LoVo (cell line): ENCODE measurements at places on chromosomes 4 and X.

- DNase-seq, result peak; percentile 43
Measured at GRCh38 chr4:146916479-146917076, 29.1 kb downstream of the TTC29 start.

DNA sequence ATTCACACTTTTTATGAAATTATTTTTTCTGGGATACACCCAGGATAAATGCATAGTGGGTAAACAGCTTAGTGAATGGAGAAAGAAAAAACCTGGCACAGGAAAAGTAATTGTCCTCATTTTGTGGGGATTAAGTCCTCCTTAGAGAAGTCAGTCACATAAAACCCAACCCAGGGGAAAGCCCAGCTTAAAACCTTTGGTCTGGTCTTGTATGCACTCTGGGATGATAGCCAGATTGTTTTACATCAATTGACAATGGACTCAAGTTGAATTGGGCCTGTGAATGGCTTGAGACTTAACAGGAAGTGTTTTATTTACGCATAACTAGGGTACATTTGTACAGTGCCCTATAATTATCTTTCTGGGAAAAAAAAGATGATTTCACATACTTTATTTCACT, 561.3 kb upstream of the GRIA3 start:
- no peak for DNase-seq

GRCh38 chr4:7350396-7350795, 84.3 kb downstream of the PSAPL1 start:
- DNase-seq, result no peak

- no peak for DNase-seq
Measured at GRCh38 chr4:52750819-52751486, at the start of gene ERVMER34-1. Gene ERVMER34-1 (minus strand): TSS chr4:52751425. CDS start chr4:52745520, 5,905 bp downstream.

- DNase-seq, result no peak
Measured at GRCh38 chr4:26900765-26901164, 40.1 kb downstream of the STIM2 start.

DNA sequence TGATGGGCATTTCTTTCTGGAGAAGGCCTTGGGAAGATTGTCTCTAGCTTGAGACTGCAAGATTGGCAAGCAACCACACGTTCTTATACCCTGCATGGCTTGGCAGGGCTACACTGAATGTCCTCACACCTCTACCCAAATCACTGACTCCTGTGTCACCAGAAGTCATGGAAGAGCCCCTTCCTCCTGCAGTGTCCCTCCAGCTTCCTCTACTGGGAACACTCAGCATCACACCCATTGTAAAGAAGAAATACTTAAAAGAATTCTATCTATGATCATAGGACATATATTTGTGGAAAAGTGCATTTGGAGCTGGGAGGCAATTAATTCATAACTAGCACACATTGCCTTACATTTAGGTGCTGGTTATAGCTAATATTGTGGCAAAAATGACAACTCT, 113.1 kb downstream of the CCSER1 start:
- DNase-seq, result no peak

DNA sequence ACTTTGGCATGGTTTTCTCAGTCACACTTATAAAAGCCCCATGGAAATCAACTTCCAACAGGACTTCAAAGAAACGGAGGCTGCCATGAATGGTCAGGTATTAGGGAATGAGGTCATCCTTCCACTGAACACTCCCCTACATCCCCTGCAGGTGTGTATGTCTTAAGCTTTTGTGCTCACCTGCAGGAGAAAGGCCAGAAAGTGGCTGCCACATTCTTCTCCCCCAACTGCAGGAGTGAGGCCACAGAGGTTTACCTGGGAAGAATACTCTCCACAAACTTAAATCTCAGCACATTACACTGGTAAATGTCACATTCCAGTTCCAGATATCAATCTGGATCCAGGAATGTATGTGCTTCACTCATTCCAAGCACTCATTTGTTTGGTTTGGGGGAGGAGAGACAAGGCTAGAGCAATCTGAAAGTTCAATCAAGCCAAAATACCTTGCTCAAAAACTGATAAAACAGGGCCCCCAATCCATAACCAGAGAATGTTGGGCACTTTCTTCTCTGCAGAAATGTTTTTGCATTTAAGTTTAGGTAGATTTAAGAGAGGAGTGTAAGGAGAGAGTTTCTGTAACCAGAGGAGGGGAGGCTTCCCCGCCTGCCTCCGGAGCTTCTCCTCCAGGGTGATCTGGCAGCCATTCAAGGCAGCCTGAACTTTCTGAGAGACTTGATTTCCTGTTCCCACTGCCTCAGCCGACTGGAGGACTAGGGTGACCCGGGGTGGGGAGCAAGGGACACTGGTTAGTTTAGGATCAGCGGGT, 15.4 kb downstream of the FAM9C start:
- DNase-seq, result peak; percentile 49

- DNase-seq, result no peak
Measured at GRCh38 chrX:16931855-16932575, 14.4 kb upstream of the REPS2 start.

DNA sequence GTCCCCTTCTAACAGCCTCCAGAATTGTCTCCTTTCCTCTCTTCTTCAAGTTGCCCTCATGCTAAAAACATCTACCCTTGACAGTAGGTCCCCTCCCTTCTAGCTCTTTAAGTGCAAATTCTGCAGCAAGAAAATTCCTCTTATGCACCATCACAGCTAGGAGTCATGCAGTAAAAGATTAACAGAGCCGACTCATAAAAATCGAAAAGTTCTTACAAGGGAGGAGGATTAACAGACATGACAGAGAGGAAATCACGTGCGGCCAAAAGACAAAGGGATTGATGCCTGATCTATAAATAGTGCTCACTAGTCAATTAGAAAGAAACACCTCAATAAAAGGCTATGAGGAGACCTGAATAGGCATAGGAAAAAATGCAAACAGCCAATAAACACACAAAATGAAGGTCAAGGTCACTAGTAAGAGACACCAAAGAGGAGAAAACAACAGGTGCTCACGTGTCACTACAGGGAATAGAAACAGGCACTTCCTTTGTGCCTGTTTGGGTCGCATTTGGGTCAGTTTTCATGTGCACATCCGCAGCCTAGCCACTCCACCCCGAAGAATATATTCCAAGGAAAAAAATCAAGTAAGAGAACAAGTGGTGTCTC, 3.4 kb downstream of the RNF212 start:
- no peak for DNase-seq

DNA sequence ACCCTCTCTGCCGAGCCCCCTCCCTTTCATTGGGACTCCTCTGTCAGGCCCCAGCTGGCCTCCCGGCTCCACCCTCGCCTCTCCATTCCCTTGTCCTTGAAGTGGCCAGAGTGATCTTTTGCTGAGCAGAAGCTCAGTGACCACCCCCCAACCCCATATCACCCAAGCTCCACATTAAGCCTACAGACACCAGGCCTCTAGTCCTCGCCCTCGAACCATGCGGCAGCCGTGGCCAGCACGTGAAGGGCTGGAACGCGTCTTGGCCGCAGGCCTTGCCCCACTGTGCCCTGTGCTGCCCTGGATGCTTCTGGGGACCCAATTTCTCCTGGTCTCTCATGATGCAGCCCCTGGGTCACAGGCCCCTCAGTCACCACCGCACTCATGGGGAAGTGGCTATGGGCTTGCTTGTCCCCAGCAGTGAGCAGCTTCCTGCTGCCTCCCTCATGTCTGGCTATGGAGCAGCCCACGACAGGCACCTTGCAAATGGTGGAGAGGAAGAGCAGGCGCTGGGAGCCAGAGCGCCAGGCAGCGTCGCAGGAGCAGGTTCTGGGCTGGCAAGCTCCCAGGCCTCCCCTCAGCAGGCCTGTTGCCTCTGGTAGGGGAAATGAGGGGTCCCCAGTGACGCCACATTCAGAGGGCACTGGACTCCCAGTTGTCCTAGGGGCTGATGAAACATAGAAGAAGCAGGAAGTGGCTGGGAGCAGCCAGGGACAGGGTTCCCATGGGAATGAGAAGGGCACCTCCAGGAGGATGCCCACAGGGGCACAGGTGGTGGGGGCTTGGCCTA, 757 bp upstream of the SRPK3 start:
- DNase-seq, result no peak

DNA sequence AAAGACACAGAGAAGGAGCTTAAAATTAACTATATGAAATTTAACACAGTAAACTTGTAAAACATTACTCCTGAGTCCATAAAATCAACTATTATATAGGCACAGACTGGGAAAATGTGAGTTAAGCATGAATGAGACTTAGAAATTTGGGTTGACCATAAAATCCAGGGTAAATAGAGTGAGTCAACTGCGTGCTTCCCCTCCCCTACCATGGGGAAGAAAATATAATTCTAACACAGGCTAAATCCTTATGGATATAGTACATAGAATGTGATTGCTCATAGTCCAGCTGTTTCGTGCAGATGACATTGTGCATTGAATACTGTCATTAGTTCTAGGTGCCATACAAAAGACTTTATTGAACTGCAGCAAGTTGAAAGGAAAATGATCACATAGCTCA, 42.2 kb downstream of the KLHL5 start:
- no peak for DNase-seq

DNA sequence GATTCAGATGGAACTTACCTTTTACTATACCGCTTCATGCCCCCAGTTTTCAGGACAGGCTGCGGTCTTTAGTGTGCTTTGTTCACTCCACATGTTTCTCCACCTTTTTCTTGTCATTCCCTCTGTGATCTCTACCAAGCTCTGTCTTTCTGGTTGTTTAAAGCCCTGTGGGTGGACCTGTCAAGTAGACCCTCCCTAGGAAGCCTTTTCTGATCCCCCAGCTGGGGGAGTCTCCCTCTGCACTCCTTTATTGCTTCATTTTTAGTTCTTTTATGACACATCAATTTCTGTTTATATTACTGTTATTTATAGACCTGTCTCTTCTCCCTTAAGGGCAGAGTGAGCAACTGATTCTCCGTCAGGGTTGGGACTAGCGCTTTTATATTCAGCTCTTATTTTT, 150.2 kb downstream of the C4orf33 start:
- no peak for DNase-seq

DNA sequence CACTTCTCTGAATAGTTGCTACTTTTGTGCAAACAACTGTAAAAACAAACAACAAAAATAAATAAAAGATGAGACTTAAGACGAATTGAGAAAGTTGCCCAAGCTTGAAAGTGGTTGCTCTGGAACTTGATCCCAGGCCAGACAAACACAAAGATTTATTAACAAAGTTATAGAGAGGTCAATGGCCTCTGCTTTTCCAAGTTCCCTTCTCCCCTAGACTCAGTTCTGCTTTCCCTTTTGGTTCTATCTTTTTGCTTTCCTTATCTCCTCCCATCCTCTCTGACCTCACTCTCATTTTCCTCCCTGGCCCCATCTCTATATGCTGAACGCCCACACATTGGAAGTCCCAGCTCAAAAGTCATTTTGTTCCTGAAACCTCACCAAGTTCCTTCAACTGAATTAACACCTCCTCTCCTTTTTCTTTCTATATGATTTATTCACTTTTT, 82.7 kb downstream of the MXRA5 start:
- DNase-seq, result no peak

DNA sequence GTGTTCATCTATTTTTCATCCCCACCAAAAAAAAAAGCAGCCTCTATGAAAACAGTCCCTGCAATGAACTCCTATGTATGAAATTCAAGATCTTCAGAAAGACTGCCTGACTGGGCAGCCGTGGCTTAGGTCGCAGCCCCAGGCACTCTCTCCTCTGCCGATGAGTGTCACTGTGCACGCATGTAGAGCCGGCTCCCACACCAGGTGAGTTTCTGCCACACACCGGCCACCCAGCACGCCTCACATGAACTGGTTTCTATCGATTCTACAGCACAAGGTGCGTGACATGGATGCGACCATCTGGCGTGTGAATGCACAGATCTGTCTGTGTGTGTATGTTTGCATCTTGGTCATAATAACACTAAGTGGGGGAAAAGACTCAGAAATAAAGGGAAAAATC, 140.4 kb downstream of the AFAP1 start:
- no peak for DNase-seq

- no peak for DNase-seq
Measured at GRCh38 chrX:130414800-130415199, 13.0 kb downstream of the RBMX2 start.

DNA sequence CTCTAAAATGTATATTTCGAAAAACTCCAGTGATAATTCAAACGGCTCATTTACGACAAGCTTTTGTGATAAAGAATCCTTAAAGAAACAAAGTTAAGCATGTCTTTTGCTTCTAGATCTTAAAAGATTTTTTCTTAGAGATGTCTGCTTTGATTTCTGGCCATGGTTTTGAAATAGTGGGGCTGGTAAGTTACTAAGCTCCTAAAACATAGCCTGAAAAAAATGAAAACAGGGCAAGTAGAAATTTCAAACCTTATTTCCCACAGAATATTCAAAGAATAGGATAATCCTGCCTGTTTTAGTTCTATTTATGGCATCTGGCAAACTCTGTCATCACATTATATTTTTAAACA, 318.3 kb downstream of the ARHGAP24 start:
- DNase-seq, result no peak
